ENCODE measurements at places on chromosomes 4 and X. TPM values are rescaled to one million over a fixed set of nuclear protein-coding genes. Genes with fewer than 3 reads are reported as not detected.

PDGFC gene
- total RNA-seq = 147 TPM

DNA sequence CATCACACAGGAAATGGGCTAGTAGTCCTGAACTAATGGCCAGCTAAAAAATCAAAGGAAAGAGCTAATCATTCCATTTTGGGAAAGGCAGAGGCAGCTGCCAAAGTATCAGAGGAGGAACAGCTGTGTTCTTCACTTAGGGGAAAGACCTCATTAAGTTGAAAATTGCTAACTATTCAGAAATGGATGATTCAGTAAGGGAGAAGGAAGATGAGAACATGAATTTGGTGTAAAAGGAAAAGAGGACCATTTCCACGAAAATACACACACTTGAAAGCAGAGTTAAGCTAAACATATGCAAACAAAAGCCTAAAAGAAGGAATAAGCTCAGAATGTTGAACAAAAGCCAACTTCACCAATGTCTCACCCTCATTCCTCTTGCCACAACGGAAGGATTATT, 90.4 kb downstream of the PCDH19 start:
- DNase-seq = no peak

DNA sequence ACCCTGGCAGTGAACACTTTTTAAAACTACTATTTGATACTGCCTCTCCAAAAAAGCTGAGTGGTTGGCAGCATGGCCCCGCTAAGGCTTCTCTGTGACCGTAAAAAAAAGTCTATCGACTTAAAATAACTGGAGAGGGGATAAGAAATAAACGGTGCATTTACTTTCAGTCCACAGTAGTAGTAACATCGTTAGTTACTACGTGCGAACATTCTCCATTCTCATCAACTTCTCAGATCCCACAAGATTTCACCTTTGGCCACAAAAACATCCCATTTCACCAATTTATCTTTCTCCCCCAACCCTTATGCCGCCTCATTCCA, 524 bp upstream of the EXOSC9 start:
- DNase-seq = no peak

GRCh38 chrX:17040711-17041110, 94.3 kb downstream of the REPS2 start:
- no peak for DNase-seq

PDCL2 gene
- not detected for total RNA-seq

Measured in osteoblast (primary cell).